Mucosa of gallbladder (tissue), 1 donor: ENCODE measurements at places on chromosomes 16 and 17. TPM values are rescaled to one million over a fixed set of nuclear protein-coding genes. Genes with fewer than 3 reads are reported as not detected.

TBC1D3B gene
- total RNA-seq: 6.0 TPM

TEX19 gene
- total RNA-seq: not detected

- DNase-seq: no peak
Observed at GRCh38 chr17:41186872-41187271, 2.2 kb upstream of the KRTAP4-1 start.

DNA sequence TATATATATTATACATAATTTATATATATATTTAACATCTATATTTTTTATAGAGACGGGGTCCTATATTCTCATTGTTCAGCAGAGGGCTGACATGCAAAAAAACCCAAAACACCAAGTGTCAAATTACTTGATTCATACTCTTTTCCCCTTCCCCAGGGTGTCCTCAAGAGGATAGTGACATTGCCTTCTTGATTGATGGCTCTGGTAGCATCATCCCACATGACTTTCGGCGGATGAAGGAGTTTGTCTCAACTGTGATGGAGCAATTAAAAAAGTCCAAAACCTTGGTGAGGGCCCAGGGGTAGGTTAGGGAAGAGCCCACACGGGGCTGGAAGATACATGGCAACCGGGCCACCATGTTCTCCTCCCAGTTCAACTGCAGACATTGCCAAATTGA, 11.0 kb downstream of the ITGAM start:
- DNase-seq: no peak

DNA sequence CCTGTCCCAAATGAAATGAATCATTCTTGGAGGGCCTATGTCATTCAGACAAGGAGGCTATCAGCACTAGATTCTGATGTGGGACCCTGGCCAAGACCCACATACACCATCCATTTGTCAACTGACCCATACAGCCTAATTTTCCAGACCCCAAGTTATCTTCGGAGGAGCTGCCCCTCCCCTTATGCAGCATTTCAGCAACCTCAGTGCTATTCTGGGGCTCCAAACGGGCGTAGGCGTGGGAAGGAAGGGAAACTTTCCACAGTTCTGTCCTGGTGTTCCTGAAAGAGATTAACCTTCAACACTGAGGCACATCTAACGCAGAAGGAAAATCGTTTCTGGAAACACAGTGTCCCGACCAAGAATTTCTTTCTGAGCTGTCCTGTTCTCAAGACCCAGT, 86.7 kb downstream of the MYH11 start:
- no peak for DNase-seq
